Stomach (tissue), 19 donors: ENCODE measurements at places on chromosomes 4 and X. TPM values are rescaled to one million over a fixed set of nuclear protein-coding genes. Genes with fewer than 3 reads are reported as not detected.

DNA sequence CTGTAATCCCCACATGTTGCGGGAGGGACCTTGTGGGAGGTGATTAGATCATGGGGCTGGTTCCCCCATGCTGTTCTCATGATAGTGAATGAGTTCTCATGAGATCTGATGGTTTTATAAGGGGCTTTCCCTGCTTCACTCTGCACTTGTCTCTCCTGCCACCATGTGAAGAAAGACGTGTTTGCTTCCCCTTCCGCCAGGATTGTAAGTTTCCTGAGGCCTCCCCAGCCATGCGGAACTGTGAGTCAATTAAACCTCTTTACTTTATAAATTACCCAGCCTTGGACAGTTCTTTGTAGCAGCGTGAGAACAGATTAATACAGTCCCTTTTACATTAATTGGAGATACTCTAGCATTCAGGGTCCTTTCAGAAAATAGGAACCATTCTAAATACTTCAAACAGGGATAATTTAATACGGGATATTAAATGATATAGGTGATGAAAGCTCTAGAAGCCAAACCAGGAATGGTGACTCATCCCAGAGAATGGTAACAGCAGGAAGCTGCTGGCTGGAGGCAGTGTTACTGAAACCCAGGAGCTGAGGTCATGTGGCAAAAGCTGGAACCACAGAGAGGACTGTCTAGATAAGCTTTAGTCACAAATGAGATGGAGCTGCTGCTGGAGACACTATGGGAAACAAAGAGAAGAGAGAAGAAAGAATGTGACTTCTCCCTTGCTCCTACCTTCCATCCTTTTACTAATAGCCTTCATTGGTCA, 57.3 kb downstream of the GSTCD start:
- H3K27me3 ChIP-seq = no peaks in the 10 kb centered on the region
- no peaks in the 10 kb centered on the region for H3K36me3 ChIP-seq
- no peak overlapping the region for H3K4me3 ChIP-seq
- no peak overlapping the region for H3K27ac ChIP-seq
- DNase-seq = no peak

DNA sequence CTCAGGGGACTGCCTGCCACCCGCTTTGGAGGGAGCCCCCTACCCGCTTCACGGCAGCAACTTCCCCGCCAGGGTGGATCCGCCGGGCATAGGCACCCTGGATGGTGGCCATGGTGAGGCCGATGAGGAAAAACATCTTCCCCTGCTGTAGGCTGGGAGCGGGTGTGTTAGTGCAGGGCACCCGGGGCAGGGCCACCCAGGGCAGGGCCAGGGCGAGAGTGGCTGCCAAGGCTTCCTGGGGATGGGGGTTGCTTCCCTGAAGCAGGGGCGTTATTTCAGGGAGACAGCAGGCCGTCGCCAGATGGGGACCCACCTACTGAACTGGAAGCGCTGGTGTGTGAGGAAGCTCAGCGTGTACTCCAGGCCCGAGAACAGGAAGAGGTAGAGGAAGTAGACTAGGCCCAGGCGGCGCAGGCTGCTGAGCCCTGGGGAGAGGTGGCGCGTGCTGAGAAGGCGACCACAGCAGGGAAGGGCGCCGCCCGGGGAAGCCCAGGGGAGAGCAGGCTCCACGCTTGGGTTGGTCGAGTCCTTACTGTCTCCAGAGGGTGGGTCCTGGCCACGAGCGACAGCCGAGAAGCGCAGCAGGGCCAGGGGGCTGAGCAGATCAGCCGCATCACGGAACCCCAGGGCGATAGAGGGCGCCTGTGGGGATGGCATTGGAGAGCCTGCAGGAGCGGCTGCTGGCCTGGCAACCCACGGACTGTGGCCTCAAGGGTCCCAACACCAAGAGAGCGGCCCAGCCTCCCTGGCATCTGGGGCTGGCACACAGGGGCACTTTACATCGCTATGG, 31.5 kb downstream of the NOP14 start:
- peak overlapping the region; percentile 99 for H3K27ac ChIP-seq
- H3K27me3 ChIP-seq = no peaks in the 10 kb centered on the region
- H3K4me1 ChIP-seq = peaks cover 76% of the 10 kb centered on the region
- DNase-seq = peak; percentile 60

- DNase-seq = peak; percentile 15
- H3K4me1 ChIP-seq = no peaks in the 10 kb centered on the region
- no peak overlapping the region for H3K4me3 ChIP-seq
- no peaks in the 10 kb centered on the region for H3K36me3 ChIP-seq
- no peaks in the 10 kb centered on the region for H3K27me3 ChIP-seq
- no peak overlapping the region for H3K27ac ChIP-seq
Measured at GRCh38 chr4:176680668-176681180, 112.0 kb downstream of the VEGFC start.

DNA sequence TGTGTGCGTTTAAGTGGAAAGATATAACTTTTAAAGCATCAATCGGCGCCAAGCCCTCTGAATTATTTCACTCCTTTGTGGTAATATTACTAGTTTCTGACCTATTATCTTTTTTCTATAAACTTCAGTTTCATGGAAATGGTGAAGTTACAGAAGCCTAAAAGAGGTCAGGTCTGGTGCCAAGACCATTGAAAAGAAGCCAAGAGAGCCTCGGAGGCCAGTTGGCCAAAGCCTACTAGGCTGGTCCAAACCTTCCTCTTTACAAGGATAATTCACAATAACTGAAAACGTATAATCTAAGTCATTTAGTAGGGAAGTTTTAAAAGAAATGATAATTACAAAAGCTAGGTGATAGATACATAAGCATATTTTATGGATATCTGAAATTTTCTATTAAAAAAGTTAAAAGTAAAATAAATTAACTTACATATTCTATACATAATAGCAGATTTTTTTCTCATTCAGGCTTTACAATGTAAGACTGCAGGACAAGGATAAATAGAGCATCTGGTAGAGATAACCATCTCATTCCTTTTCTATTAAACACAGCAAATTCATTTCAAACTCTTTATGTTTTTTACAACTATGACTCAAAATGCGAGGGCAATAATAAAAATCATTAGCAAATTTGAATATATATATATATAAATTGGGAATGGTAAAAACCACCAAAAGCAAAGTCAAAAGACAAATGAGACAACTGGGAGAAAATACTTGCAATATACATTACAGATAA, 49.2 kb downstream of the WDFY3 start:
- H3K4me1 ChIP-seq = peaks cover 51% of the 10 kb centered on the region
- DNase-seq = no peak
- no peaks in the 10 kb centered on the region for H3K36me3 ChIP-seq
- no peak overlapping the region for H3K27ac ChIP-seq
- H3K4me3 ChIP-seq = no peak overlapping the region

DNA sequence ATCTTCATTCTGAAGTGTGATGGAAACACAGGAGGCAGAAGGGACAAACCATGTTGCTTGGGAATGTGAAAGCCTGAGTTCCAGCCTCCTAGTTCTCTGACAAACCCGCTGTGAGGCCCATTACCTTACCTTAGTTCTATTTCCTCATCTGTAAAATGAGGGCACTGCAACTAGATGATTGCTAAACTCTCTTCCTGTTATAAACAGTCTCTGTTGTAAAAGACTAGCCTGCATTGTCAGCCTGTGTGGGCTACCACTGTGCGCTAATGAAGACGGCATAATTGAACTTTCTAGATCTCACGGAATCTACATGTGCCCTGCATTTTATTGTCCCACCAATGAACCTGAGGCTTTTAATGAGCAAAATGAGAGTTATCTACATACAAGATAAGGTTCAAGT, 147.2 kb downstream of the AFF2 start:
- H3K4me1 ChIP-seq = no peaks in the 10 kb centered on the region
- H3K27me3 ChIP-seq = no peaks in the 10 kb centered on the region
- no peak overlapping the region for H3K4me3 ChIP-seq

GRCh38 chr4:121307445-121308327, 73.1 kb downstream of the QRFPR start:
- H3K4me3 ChIP-seq = no peak overlapping the region
- H3K36me3 ChIP-seq = no peaks in the 10 kb centered on the region
- no peak for DNase-seq

GRCh38 chrX:39144323-39144722, 343.1 kb downstream of the MID1IP1 start:
- no peak overlapping the region for H3K4me3 ChIP-seq
- DNase-seq = no peak
- peaks cover 10% of the 10 kb centered on the region for H3K4me1 ChIP-seq
- H3K27ac ChIP-seq = no peak overlapping the region

- H3K4me3 ChIP-seq = no peak overlapping the region
- no peaks in the 10 kb centered on the region for H3K4me1 ChIP-seq
- no peak overlapping the region for H3K27ac ChIP-seq
- no peaks in the 10 kb centered on the region for H3K27me3 ChIP-seq
- no peaks in the 10 kb centered on the region for H3K36me3 ChIP-seq
Measured at GRCh38 chrX:8815460-8816065, 14.4 kb upstream of the FAM9A start.

- DNase-seq = no peak
- H3K4me1 ChIP-seq = peaks cover 10% of the 10 kb centered on the region
- H3K27me3 ChIP-seq = no peaks in the 10 kb centered on the region
- no peak overlapping the region for H3K4me3 ChIP-seq
- no peaks in the 10 kb centered on the region for H3K36me3 ChIP-seq
Measured at GRCh38 chr4:113973345-113973744, 6.1 kb downstream of the ARSJ start.

- no peak for DNase-seq
- no peak overlapping the region for H3K4me3 ChIP-seq
- H3K27me3 ChIP-seq = no peaks in the 10 kb centered on the region
- no peaks in the 10 kb centered on the region for H3K4me1 ChIP-seq
- H3K36me3 ChIP-seq = no peaks in the 10 kb centered on the region
Measured at GRCh38 chr4:4837316-4837715, 22.1 kb upstream of the MSX1 start.

GRCh38 chr4:26268246-26268645, 52.6 kb upstream of the RBPJ start:
- H3K36me3 ChIP-seq = no peaks in the 10 kb centered on the region
- H3K4me3 ChIP-seq = no peak overlapping the region
- no peak for DNase-seq
- H3K27ac ChIP-seq = no peak overlapping the region
- no peaks in the 10 kb centered on the region for H3K4me1 ChIP-seq

GRCh38 chrX:29870608-29871007, 344.8 kb upstream of the MAGEB2 start:
- H3K27ac ChIP-seq = no peak overlapping the region
- no peaks in the 10 kb centered on the region for H3K36me3 ChIP-seq
- H3K4me1 ChIP-seq = no peaks in the 10 kb centered on the region
- H3K27me3 ChIP-seq = no peaks in the 10 kb centered on the region

The IL2RG gene
- total RNA-seq = 0.89 TPM

The VCX3A gene
- not detected for total RNA-seq

The NIPAL1 gene
- 13.8 TPM for total RNA-seq

The CENPVL1 gene
- total RNA-seq = not detected

The AWAT2 gene
- not detected for total RNA-seq

The EVC gene
- 346 TPM for total RNA-seq

The SSX2 gene
- total RNA-seq = not detected

The STPG2 gene
- total RNA-seq = 0.89 TPM
